Kidney epithelial cell (primary cell): ENCODE measurements at places on chromosomes 6 and 20. TPM values are rescaled to one million over a fixed set of nuclear protein-coding genes. Genes with fewer than 3 reads are reported as not detected.

- no peak for DNase-seq
Observed at GRCh38 chr6:158897236-158897635, 78.1 kb upstream of the EZR start.

NFS1 gene
- 25.9 and 30.8 TPM in 2 replicates for total RNA-seq

ZNF184 gene
- 5.8 and 6.0 TPM in 2 replicates for total RNA-seq

GRCh38 chr6:1200409-1201101 is 111.3 kb upstream of the FOXQ1 start:
- DNase-seq: no peak

GRCh38 chr20:41534170-41534569 is 84.0 kb downstream of the CHD6 start:
- DNase-seq: no peak

HLA-DPB1 gene
- 5.5 and 7.6 TPM in 2 replicates for total RNA-seq

TRIM40 gene
- not detected in 2 replicates for total RNA-seq

ZBTB46 gene
- 7.2 and 7.8 TPM in 2 replicates for total RNA-seq

DNA sequence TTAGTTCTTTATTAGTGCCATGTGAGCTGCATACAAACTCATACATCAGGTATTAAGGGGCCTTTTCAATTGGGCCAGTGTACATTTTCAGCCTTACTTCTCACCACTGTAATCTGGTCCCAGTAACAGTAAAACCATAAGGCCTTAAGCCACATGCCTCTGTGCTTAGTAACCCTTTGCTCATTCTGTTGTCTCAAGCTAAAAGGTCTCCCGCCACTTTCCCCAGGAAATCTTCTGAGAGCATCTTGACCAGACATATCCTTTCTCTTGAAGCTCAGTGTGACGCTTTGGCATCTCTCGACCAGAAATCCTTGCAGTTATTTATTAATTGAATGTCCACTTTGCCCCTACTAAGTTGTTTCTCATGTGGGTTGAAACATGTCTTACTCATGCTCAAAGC is 68.0 kb downstream of the CYP39A1 start:
- DNase-seq: no peak

SAMD3 gene
- 0.07 TPM in 1 of 2 replicates, not detected in the other for total RNA-seq

- no peak for DNase-seq
Observed at GRCh38 chr6:143507358-143508145, 4.0 kb downstream of the FUCA2 start.

TCP1 gene
- 209 and 213 TPM in 2 replicates for total RNA-seq

DNA sequence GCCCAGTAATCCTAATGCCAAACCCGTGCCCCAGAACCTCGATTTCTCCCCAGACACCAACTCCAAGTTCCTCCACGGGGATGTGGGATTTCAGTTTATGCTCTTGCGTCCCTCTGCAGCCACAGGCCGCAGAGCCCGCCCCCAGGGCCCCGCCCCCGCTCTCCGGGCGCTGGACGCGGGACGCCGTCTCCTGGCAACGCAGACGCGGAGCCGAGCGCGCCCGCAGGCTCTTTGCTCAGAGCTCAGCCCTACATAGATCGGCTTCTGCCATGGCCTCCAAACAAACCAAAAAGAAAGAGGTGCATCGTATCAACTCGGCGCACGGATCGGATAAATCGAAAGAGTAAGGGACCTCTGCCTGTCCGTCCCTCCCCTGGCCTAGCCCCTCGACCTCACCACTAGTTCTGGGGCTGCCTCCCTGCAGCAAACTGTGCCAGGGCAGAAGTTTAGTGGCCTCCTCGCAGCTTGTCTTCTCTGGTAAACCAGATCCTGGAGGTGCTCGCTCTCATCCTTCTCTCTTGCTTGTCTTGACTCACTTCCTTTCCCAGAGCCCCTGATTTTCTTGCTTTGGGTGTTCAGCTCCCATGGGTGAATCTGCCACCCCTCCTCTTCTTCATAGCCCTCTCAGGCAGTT is at the start of gene ADGB:
TSS of gene ADGB (plus strand) at position 201 of the 634 bp plus-strand sequence. CDS start at position 270, 69 bp downstream.
- no peak for DNase-seq

DNA sequence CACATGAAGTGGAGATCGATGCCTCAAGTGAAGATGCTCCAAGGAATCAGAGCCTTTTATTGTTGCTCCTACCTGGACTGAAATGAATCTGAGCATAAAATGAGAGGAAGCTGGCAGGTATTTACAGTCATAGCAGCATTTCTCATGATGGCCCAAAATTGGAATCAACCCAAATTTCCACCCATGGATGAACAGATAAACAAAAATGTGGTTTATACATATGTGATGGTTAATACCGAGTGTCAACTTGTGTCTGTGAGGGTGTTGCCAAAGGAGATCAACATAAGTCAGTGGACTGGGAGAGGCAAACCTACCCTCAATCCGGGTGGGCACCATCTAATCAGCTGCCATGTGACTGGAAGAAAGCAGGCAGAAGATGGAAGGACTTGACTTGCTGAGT is 178.2 kb downstream of the PTPRT start:
- no peak for DNase-seq

GNAS-AS1 gene
- total RNA-seq: 0.07 and 1.3 TPM in 2 replicates

DNA sequence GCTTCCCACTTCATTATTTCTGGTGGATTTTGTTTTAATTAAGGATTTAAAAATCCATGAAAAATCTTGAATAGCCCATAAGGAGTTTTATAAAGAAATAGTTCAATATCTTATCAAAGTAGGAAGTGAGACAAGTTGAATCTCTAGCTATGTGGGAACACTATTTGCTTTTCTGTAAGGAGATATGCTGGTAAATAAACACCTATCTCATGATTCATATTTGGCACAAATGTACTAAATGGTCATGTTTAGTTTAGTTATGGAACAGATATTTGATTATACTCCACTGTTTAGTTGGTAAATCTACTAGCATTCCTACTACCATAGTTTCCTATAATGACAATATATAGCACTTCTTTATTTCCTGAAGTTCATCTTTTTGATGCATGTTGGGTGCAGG is 239.9 kb upstream of the CEP162 start:
- DNase-seq: no peak

GRCh38 chr6:168678588-168678987 is 237.6 kb downstream of the SMOC2 start:
- no peak for DNase-seq

MEP1A gene
- total RNA-seq: not detected in 2 replicates

GRCh38 chr6:47454713-47455396 is 22.7 kb upstream of the CD2AP start:
- DNase-seq: no peak

GRCh38 chr6:99184696-99185095 is 164.8 kb downstream of the FAXC start:
- DNase-seq: no peak

GRCh38 chr6:36839749-36840431 is 646 bp upstream of the CPNE5 start:
- DNase-seq: no peak

COL20A1 gene
- total RNA-seq: not detected in 2 replicates

SNAI1 gene
- 1.0 TPM in 1 of 2 replicates, not detected in the other for total RNA-seq
